ENCODE measurements at places on chromosomes 1 and 21.

- no peak for DNase-seq
These were observed 22.8 kb upstream of the CFAP126 start for GRCh38 chr1:161390559-161390858.

GRCh38 chr1:169102567-169102966 lies 3.9 kb upstream of the ATP1B1 start:
- no peak for DNase-seq

- DNase-seq, result no peak
These were observed 67.5 kb upstream of the MUTYH start for GRCh38 chr1:45407629-45408287.

GRCh38 chr1:201123866-201124265 lies 3.1 kb downstream of the ASCL5 start:
- no peak for DNase-seq

Measured in activated CD4-positive, alpha-beta T cell treated with anti-CD3 and anti-CD28 coated beads for 36 hours (primary cell).